ENCODE measurements at places on chromosomes 7 and 10.

DNA sequence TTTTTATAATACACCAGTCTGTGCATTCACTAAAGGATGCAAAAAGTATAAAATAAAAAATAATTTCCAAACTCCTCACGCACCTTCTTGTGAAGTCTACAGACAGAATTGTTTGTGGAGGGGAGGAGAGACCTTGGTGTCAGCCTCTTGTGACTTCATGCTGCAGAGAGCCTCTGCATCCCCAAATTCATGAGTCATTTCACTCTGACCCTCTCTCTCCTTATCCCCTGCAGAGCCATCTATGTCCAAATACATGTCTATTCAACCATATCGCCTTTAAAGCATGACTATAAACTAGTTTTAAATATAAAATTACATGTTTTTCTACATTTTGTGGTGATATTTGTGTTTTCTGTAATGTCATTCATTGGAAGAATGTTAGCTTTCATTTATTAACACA, 6.0 kb downstream of the CREB5 start:
- no peak for DNase-seq

GRCh38 chr10:78721231-78721630, 347.5 kb upstream of the ZMIZ1 start:
- DNase-seq: no peak

DNA sequence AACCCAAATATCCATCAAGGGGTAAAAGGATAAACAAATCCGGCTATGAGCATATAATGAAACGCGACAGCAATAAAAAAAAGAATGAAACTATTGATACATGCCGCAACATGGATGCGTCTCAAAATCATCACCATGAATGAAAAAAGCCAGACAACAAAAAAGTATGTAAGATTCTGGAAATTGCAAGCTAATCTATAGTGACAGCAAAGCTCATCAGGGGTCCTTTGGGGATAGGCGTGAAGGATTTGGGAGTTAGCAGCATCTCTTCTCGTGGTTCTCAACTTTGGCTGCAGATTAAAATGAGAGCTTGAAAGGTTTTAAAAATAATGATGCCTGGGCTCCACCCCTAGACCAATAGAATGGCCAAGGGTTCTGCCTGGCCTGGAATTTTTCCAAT, 46.0 kb upstream of the ELN start:
- no peak for DNase-seq

DNA sequence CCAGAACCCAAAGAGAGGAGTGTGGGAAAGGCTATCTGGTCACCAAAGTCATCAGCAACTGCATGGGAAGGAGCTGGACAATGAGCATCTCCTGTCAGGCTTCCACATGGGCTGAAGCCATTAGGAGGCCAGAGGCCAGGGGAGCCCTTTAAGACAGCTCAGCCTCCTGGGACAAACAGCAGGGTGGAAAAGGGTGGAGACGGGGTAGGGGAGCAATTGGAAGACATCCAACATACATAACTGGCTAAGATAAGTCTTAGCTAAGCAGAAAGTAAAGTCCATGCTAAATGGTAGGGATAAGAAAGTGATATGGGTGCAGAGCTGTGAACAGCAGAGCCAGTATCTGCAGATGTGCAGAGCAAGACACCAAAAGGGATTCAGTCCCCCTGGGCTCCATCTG, 1.5 kb upstream of the OAT start:
- no peak for DNase-seq

GRCh38 chr10:132630666-132631337, 93.2 kb downstream of the INPP5A start:
- DNase-seq: no peak

GRCh38 chr7:146902728-146903127, 786.1 kb downstream of the CNTNAP2 start:
- no peak for DNase-seq

DNA sequence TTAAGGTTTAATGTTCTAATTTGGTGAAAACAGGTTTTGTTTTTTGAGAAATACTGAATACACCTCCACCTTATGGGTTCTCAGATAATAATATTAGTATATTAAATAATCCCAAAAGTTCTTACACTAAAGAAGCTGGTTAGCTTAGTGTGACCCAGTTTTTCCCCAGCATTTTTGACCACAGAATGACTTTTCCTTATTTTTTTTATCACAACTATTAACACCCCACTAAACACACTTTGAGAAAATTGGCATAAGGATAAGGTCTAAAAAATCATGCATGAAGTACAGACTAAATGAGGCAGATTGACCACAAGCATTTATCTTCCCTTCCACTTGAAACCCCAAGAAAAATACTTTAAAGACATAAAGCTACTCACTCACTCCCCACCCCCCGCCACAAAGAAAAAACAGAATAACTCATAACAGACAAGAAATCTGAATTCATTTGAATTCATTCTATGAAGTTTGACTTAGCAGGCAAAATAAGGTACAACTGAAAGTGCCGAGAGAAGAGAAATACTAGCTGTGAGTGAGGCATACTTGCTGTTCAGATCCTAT, 49.7 kb upstream of the WNT16 start:
- DNase-seq: no peak

GRCh38 chr7:38222481-38223096, 44.5 kb downstream of the STARD3NL start:
- DNase-seq: peak; percentile 35

GRCh38 chr7:91165846-91166230, 98.4 kb upstream of the FZD1 start:
- DNase-seq: no peak

DNA sequence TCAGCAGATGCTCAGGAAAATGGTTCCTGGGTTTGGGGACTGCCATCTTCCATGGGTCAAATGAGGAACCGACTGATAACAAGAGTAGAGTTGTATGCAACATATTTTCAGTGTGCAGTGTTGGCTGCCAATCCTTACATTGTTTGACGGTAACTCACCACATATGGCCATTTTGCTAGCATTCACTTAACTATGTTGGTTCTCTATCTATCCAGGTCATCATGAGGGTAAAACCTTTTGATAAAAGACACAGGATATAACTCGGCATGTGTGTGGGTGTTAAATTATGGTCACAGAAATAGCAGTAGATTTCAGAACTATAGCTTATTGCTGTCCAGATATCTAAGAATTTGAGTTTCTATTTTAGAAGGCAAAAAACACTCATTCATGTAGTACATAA, 140.7 kb upstream of the AOAH start:
- no peak for DNase-seq

DNA sequence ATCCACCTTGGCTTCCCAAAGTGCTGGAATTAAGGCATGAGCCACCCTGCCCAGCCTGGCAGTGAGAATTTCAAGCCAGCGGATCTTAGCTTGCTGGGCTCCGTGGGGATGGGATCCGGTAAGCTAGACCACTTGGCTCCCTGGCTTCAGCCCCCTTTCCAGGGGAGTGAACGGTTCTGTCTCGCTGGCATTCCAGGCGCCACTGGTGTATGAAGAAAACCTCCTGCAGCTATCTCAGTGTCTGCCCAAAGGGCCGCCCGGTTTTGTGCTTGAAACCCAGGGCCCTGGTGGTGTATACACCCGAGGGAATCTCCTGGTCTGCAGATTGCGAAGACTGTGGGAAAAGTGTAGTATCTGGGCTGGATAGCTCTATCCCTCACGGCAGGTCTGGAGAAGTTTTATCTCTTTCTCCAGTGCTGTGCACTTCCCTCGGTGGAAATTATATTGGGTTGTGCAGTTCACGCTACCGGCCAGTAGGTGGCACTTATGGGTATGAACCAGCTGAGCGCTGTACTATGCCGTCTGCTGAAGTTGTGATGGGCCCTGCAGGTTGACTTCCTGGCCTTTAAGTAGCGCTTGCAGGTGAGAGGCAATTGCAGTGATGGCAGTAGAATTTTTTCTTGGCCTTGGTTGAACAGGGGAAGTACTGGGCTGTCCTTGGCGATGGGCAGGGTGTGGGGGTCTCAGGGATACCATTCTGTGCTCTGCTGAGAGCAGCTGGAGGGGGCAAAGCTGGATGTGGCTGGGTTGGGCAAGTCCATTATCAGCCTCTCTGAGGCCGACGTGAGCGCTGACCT, 138.0 kb upstream of the MTPN start:
- peak; percentile 30 for DNase-seq

GRCh38 chr7:128859232-128860157, 3.2 kb upstream of the ATP6V1F start:
- DNase-seq: no peak

- DNase-seq: no peak
Observed at GRCh38 chr10:21519397-21519933, 6.0 kb downstream of the SKIDA1 start.

- no peak for DNase-seq
Observed at GRCh38 chr10:18699849-18700840, 40.9 kb downstream of the ARL5B start.

- no peak for DNase-seq
Observed at GRCh38 chr10:93813507-93814465, 56.0 kb downstream of the LGI1 start.

GRCh38 chr10:88980247-88980646, 10.4 kb upstream of the FAS start:
- no peak for DNase-seq

GRCh38 chr7:158411232-158411950, 176.2 kb downstream of the PTPRN2 start:
- DNase-seq: no peak

DNA sequence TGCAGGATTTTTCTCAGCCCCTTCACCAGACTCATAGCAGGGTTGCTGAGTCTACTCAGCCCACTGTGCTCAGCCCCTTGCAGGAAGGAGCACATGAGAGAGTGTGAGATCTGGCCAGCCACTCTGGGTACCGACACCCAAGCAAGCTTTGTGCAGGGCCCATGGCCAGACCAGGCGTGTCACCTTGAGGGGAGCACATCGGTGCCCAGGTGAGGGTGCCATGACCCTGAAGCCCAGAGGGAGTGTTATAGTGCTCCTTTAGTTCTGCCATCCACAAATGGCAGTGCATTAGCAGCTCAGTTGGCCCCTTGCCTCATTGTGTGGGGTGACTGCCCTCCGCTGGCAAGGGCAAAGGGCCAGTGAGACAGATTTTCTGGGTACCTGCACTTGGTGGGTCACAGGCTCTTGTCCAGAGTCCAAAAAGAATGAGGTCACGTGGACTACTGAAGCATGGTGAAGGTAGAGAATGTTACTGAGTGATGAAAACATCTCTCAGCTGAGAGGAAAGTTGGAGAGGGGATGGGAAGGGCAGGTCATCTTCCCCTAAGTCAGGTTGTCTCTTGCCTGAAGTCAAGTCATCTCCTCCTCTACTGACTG, 181.8 kb downstream of the MACC1 start:
- no peak for DNase-seq

- DNase-seq: no peak
Observed at GRCh38 chr10:77827366-77827765, 99.2 kb downstream of the DLG5 start.

GRCh38 chr10:27643301-27643700, 102.3 kb downstream of the MKX start:
- no peak for DNase-seq

DNA sequence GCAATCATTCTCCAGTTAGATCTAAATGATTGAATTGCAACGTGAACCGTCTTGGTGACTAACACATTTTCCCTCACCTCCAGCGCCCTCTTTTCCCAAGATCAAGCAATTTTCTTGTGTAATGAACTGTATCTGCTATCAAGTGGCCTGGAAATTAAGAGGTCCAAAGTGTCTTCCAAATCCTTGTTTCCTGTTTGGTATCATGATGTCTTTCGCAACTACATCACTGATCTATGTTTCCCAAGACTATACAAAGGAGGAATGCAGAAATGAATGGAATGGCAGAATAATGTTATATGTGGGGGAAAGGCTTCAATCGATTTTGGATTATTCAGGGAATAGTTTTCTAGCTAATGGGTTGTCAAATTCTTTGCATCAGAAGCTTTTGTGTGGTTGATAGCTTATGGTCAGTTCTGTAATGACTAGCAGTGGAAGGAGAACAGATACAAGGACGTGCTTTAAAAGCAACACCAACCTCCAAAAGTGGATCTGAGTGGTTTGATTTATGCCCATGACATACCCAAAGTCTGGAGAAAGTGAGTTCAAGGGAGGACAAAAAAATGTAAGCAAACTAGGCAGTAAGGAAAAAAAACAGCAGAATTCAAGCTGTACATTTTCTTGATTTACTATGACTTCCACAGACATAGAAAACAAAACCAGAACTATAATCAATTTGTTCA, 14.6 kb upstream of the ZEB1 start:
- DNase-seq: no peak

- peak; percentile 50 for DNase-seq
Observed at GRCh38 chr7:135718794-135719437, 9.1 kb downstream of the SLC13A4 start.

- DNase-seq: no peak
Observed at GRCh38 chr7:39624442-39624807, 1.1 kb downstream of the RALA start.

- DNase-seq: peak; percentile 18
Observed at GRCh38 chr7:129952086-129952652, 591 bp downstream of the UBE2H start.

- DNase-seq: no peak
Observed at GRCh38 chr7:129489491-129489890, 12.8 kb upstream of the SMKR1 start.

GRCh38 chr7:155584261-155584660, 37.9 kb upstream of the CNPY1 start:
- DNase-seq: no peak

DNA sequence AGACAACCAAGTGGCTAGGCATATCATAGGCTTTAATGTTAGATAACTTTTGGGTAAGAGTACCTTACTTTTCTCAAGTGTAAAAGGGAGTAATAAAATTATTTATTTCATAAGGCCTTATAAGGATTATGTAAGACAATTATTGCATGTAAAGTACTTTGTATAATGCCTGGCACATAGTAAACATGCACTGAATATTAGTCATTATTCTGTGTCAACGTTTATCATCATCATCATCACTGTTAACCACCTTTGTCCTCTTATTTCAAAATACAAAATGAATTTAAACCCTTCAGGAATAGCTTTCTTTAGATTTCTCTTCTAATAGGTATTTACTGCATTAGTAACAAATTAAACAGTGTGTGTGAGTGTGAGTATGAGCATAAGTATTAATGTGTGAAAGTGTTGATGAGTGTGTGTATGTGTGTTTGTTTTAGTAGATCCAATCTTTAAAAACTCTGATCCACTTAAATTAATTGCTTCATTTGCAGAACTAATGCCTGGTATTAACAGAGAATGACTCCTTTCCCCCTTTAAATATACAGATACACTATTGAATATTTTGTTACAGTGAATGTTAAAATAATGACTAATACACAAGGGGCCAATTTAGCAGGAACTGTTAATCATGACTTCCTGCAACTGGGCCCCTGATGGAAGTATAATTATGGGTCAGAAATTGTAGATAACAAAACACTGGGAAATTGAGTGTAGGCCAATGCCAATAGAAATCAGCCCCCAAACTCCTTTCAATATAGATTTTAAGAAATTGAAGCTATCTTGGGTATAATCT, 213.3 kb upstream of the FZD8 start:
- no peak for DNase-seq

DNA sequence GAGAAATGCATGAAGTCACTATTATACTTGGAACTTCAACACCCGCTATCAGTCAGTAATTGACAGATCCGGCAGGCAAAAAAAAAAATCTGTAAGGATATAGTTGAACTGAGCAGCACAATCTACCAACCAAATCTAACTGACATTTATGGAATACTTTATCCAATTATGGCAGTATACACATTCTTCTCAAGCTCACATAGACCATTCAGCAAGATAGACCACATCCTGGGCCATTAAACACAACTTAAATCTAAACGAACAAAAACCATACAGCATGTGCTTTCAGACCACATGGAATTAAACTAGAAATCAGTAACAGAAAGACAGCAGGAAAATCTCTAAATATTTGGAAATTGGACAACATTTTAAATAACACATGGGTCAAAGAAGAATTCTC, 112.7 kb downstream of the MPP7 start:
- no peak for DNase-seq

- no peak for DNase-seq
Observed at GRCh38 chr10:50470798-50471582, 152.8 kb downstream of the SGMS1 start.

Data from neuronal stem cell (in vitro differentiated cells).